ENCODE measurements at places on chromosomes 7 and 10.

DNA sequence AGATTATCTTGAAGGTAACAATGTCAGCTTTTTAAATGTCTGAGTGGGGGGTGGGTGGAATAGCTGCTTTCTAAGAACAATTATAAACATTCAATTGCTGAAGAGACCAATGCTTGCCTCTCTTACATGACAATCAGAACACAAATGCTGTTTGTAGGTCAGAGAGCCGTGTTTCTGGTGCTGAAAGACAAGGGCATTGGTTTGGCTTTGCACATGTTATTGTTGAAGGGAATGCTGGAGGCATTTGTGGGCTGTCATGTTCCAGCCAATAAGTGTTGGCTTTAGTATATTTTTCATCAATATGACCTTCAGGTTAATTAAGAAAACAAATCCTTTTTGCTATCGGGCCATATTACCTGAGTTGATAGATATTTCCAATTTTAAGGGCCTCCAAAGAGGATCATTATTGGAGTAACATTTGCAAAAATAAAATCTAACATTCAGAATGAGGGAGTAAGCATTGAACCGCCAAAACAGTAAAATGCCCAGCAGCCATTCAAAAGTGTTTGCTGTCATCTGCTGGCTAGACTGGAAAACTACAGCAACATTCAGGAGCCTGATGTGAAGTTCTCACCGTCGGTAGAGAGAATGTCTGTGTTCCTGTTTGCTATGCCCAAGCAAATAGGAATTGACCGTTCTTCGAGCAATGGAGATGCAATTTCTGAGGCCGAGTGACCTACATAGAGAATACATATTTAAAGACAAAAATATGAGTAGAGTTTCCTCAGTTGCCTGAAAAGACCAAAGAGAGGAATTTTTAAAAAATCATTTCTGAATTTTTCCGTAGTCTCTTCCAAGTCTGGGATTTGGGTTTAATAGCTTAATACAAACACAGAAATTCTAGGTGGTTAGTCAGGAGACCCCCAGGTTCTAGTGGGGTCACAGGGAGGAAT is 118.9 kb downstream of the APBB1IP start:
- no peak for DNase-seq

DNA sequence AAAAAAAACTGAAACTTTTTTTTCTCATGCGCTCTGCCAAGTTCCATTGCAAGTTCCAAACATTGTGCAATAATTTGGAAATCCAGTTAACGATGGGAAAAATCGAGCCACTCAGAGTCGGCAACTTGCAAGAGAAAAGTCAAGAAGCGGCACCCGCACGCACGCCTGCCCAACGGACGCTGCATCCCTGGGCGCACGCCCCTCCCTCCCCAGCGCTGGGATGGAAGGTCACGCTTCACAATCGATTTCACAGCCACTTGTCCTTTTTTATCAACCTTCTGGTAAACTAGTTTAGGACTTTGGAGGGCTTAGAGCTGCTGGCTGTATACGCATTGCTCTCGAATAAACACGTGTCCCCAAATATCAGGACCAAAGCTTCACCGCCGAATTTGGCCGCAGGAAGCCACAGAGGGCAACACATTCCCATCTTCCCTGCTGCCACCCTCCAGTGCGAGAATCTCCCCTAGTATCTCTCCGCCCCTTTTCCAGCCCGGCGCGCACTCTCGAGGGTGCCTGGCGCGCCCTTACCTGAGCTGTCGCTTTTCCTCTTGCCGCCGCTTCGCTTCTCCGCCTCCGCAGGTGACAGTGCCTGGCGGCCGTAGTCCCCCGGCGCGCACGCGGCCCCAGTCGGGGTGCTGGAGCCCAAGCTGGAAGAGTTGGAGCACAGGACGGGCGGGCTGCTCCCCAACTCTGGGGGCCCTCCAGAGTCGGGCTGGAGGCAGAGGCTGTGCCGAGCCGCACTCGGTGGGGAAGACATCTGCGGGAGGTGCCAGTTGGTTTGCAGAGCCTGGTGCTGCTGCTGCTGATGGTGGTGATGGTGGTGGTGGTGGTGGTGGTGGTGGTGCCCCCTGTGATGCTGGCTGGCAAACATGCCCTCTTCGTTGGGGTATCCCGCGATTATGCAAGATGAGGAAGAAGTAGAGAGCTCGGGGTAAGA is 857 bp downstream of the MEOX2 start:
- DNase-seq: no peak

DNA sequence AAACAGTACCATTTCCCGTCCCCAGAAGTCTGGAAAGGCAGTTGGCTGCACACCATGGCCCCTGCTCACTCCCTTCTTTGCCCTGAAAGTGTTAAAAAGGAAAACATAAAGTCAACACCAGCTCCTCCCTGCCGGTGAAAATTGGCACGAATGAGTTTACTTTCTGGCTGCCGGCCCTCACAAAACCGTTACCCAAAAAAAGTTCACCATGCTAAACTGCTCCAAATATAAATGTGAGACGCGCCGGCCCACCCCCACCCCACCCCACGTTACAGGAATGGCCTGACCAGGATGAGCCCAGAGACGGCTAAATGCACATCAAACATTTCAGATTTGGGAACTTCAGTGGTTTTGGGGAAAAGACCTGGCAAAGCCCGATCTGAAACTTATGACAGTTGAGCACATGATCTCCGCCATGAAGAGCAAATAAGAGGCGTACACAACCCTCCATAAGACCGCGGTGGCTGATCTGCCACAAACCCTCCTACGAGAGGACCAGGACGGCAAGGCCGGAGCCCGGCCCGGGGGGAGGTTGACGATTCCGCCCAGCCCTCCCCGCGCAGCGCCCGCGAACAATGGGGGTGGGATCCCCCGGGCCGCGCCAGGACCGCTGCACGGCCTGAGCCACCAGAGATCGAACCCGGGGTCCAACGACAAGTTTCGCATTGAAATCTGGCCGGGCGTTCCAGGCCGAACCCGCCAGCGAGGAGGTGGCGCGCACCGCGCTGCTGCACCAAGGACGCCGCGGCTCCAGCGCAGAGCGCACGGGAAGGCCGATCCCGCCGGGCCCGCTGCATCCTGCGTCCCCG is 952 bp downstream of the DIP2C start:
- no peak for DNase-seq

GRCh38 chr7:22629056-22629455 is 97.9 kb upstream of the IL6 start:
- no peak for DNase-seq

DNA sequence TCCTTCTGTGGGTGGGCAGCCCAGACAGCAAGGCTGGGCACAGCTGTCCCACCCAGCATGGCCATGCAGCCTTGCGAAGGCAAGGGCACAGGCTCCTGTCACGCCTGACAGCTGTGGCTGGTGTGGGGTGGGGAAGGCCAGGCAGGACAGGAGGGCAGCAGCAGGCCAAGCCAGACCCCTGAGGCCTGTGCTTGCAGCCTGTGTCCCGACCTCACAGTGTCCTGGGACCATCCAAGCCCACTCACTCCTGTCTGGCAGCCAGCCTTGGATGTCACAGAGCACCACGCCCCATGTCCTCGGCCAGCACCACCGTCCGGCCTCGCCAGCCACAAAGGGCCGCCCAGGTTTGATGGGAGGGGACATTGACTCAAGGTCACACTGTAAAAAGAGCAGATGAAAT is 85.5 kb upstream of the LRRC4 start:
- DNase-seq: no peak

DNA sequence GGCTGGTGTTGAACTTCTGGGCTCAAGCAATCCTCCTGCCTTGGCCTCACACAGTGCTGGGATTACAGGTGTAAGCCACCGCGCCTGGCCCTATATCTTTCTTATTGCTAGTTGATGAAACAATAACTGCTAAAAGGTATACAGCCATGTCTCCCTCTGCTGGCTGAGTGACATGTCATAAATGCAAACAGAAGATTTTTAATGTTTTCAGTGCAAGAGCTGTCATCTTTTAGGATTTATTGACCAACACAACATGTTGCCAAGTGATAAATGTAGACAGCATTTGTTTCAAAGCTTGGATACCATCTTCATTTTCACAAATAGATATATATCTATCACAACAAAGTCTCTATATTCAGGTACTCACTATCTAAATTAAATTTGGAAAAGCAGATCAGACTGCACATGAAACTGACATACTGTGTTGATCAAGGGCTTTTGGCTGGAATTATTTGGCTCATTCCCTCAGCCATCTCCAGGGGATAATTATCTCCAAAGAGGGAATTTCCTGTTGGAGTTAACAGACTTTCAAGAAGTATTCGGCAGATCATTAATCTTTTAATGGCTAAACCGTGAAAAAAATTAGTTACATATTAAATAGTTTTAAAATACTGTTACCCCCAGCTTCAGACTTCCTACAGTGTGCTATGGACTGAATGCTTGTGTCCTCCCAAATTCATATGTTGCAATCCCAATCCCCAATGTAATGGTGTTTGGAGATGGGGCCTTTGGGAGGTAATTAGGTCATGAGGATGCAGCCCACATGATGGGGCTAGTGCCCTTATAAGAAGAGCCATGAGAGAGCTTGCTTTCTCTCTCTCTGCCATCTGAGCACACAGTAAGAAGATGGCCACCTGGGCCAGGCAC is 41.3 kb upstream of the SRPK2 start:
- DNase-seq: peak; percentile 7

Data from activated CD8-positive, alpha-beta memory T cell treated with anti-CD3 and anti-CD28 coated beads for 48 hours (primary cell).